ENCODE measurements at places on chromosomes 7 and 10.

- DNase-seq = no peak
Measured at GRCh38 chr10:17747883-17748550, 4.0 kb upstream of the TMEM236 start.

- no peak for DNase-seq
Measured at GRCh38 chr10:118032564-118032963, 14.2 kb downstream of the RAB11FIP2 start.

GRCh38 chr7:157707983-157708918 is 371.4 kb downstream of the DNAJB6 start:
- DNase-seq = no peak

DNA sequence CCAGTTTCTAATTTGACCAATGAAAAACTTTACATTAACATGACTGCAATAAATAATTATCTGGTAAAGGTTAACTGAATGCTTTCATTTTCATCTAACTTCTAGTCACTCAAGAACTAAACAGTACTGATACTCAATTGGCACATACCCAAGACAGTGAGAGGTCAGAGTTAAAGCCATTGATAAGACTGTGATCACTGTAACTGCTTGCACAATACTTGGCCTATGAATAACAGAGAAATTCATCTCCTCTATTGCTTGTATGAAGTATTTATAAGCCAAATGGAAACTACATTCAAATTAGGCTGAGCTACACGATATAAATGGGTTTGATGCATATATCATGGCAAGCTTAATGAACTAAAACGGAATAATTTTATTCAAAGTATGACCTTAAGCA is 43.0 kb downstream of the HERC4 start:
- no peak for DNase-seq

DNA sequence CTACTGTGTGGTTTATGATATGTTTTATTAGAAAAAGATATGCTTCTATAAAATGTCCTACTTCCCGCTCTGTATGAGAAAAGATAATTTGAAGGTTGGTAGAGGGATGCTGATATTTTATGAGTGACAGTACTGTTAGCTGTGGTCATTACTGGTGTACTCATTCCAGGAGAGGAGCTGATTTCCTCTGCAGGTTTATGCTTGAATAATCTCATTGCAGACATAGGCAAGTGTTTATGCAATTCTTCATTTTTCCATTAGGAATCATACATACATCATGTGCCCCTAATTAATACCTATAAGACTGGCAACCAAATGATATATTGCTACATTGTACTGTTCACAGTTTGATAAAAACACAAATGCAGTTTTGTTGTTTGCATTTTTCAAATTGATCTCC is 269.4 kb downstream of the MALRD1 start:
- no peak for DNase-seq

GRCh38 chr10:86389441-86390193 is 23.0 kb upstream of the GRID1 start:
- no peak for DNase-seq
